Caki2 (cell line): ENCODE measurements at places on chromosomes 3 and 15. TPM values are rescaled to one million over a fixed set of nuclear protein-coding genes. Genes with fewer than 3 reads are reported as not detected.

GRCh38 chr3:47225310-47225906, 57.2 kb downstream of the KIF9 start:
- no peak for DNase-seq

DNA sequence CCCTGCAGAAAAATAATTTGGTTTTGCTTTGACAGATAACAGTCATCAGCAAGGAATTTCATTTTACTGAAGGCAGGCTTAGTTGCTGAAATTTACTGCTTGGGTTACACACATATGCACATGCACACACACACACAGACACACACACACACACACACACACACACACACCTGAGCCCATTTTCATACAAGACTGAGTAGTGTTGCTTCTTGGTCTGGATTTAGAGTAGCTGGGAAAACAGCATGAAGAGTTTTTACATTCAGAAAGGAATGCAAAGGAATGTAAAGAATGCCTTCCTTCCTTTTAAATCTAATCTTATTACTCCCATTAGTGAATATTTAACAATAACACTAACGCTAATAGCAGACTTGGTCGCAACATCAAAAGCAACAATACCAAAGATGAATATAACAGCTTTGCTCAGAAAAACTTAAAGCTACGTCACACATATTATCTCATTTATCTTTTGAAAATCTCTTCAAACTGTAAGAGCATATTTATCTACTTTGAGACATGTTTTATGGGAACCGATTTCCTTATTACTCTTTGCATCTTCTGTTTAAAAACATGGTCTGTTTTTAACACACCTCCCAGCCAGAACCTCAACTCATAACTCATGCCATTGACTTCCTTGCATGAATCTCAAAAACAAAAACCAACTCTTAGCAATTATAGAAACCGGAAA, 32.5 kb downstream of the RFTN1 start:
- peak; percentile 64 for DNase-seq

DNA sequence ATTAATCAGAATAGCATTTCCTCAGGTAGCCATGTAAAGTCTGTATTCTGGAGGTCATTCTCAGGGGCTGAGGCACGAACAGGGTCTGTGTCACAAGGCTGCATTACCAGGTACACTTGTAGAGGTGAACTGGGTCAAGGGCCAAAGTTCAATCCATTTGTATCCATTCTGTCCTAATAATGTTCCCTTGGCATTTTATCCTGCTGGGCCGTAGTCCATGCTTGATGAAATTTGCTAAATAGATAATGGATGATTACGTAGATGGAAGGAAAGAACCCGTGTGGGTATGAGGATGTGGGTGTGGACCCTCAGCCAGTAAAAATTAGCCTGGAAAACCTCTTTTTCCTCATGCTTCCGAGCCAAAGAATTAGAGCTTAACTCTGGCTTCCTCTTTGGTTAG, 785.9 kb downstream of the GRM7 start:
- DNase-seq = no peak

Gene TIGIT
- total RNA-seq = not detected in 2 replicates

Gene GOLGA6L10
- total RNA-seq = not detected in 2 replicates

Gene POLG
- 59.6 and 69.7 TPM in 2 replicates for total RNA-seq

Gene BTLA
- not detected in 2 replicates for total RNA-seq
